ENCODE measurements at places on chromosomes 11 and 22.

- no peak for DNase-seq
Measured at GRCh38 chr11:25377466-25377865, 880.6 kb downstream of the LUZP2 start.

- DNase-seq, result no peak
Measured at GRCh38 chr11:76361374-76361773, 19.6 kb downstream of the THAP12 start.

GRCh38 chr11:46315783-46316563 is 31.3 kb upstream of the DGKZ start:
- DNase-seq, result no peak

GRCh38 chr11:32894149-32894827 is 1.7 kb downstream of the QSER1 start:
- DNase-seq, result peak; percentile 69

DNA sequence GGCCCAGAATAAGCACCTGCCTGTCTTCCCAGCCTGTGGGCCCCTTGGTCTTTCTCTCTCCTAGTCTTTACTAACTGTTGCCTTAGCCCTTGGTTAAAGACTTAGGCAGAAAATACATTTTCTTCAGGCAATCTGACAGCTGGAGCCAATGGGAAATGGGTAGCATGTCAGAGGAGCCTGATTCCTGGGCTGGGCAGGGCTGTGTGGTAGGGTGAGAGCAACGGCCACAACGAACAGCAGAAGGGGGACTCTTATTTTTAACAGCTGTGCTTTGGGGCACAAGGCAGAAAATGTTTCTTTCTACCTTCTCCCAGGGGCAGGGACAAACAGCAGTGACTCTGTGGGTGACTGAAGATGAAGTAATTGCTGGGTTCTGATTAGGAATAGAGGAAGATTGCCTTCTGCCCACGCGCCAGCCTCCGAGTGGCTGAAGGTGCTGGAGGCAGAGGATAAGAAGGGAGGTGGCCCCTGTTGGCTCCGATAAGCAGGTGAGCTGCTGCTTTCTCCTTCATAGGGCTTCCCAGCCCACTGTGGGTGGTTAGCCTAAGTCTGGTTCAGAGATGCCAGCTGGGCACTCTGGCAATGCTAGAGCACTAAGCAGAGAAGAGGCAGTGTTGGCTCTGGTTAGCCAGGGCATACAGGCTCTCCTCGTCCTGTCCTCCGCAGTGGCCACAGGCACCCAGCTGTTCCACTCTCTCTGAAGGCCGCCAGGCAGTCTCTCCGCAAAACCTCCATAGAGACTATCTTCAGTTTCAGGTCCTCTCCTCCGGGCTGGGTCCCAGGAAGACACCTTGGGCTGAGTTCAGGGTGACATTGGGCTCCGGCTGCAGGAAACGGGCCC is 1.5 kb downstream of the YPEL4 start:
- DNase-seq, result no peak

- DNase-seq, result no peak
Measured at GRCh38 chr11:63511048-63511748, 5.3 kb downstream of the LGALS12 start.
